ENCODE measurements at places on chromosomes 13 and 19.

DNA sequence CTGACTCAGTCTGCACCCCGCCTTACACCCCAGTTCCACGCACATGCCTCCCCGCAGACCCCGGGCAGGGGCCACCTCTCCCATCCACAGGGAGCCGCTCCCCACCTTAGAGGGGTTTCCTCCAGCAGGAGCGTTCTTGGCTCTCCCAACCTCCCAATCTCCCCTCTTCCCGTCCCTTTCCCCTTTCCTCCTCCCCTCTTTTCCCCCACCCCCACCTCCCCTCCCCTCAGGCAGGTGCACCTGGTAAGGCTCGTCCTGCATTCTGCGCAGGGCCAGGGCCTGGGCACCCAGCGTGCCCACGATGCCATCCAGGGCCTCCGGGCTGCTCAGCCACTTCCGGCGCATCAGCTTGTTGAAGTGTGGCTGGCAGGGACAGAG lies 27.3 kb downstream of the EXOC3L2 start:
- no peak for DNase-seq

- no peak for DNase-seq
Observed at GRCh38 chr13:98134901-98135300, 8.0 kb upstream of the FARP1 start.

DNA sequence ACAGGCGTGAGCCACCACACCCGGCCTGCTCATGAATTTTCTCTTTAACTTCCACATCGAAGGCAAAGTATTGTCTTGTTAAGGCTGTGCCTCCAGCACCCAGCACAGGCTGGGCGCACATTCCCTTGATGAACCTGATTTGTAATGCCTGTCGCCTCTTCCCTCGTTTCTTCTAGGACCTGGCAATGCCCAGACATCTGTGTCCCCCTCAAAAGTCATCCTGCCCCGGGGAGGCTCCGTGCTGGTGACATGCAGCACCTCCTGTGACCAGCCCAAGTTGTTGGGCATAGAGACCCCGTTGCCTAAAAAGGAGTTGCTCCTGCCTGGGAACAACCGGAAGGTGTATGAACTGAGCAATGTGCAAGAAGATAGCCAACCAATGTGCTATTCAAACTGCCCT lies 3.7 kb downstream of the ICAM1 start:
- DNase-seq: no peak

GRCh38 chr19:11639245-11639601 lies 41.9 kb downstream of the ZNF627 start:
- no peak for DNase-seq

DNA sequence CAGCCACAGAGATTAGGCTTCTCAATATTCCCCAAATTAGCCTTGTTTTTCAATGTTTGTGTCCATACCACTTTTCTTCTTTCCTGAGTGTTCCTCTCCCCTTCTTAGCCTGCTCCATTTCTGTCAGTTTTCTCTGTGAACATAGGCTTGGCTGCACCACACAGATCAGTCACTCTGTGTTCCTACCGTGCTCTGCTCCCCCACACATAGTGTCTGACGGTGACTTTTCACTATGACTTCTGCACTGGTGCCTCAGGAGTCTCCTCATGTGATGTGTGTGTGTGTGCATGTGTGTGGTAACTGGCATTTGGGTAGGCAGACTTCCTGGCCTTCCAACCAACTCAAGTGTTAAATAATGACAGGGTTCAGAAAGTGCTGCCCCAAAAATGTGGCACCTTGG lies 47.9 kb upstream of the MYCBP2 start:
- no peak for DNase-seq

DNA sequence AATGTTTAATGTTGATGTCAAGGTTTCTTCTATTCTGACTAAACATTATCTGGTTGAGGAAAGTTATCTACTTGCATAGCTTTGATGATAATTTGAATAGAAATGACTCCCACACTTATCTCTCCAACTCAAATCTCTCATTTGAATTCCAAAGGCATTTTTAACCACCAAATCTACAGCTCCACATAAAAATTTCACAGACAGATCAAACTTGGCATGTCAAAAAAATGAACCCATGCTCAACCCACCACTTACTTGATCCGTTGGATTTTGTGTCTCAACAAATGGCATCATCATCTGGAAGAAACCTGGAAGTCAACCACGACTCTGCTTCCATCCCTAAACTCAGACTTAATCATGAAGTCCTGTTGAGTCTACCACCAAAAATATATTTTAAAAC lies 1050.4 kb downstream of the EFNB2 start:
- no peak for DNase-seq

GRCh38 chr13:42574011-42574410 lies at the start of gene TNFSF11:
TSS of gene TNFSF11 (plus strand) at chr13:42574152. CDS start at chr13:42574304, 152 bp downstream.
- no peak for DNase-seq

DNA sequence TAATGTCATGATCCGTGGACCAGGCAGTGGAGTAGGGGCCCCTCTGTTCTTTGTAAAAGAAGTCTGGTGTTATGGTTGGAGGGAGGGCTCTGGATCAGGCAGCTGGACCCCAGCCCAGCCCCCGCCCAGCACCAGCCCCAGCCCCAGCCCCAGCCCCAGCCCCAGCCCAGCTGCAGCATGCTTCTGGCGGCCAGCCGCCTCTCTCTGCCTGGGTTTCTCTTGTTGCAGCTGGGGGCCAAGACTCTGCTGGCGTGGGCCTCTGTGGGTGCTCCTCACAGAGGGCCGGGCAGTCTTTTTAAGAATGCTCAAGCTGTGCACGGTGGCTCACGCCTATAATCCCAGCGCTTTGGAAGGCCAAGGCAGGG lies 17.9 kb downstream of the DOT1L start:
- no peak for DNase-seq

DNA sequence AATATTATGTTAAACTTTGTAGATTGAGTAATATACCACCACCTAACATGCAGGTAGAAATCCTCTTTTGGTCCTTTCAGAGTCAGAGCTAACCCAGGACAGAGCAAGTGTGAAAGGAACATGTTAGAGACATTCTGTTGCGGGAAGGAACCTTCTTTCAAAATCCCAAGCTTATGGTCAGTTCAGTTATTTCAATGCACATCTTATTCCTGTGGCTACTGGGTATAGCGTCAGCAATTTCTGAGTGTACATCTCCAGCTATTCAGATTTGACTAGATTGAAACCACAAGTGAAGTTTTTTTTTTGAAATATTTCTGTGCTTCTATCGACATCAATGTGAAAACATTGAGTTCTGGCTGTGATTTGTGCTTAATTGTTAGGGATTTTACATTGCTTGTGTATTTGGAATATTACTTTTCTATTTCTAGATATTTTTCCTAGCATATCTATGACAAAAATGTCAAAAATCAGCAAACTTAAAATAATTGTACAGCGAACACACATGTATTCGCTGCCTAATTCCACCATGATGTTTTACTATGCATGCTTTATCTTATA lies 165.3 kb downstream of the LMO7 start:
- no peak for DNase-seq

GRCh38 chr13:96822895-96823294 lies 171.4 kb downstream of the OXGR1 start:
- DNase-seq: no peak

GRCh38 chr13:96982672-96983071 lies 11.6 kb downstream of the OXGR1 start:
- DNase-seq: no peak

- DNase-seq: no peak
Observed at GRCh38 chr19:14325863-14326262, 55.4 kb upstream of the ADGRE5 start.

GRCh38 chr13:59368693-59369092 lies 795.0 kb downstream of the DIAPH3 start:
- DNase-seq: no peak

DNA sequence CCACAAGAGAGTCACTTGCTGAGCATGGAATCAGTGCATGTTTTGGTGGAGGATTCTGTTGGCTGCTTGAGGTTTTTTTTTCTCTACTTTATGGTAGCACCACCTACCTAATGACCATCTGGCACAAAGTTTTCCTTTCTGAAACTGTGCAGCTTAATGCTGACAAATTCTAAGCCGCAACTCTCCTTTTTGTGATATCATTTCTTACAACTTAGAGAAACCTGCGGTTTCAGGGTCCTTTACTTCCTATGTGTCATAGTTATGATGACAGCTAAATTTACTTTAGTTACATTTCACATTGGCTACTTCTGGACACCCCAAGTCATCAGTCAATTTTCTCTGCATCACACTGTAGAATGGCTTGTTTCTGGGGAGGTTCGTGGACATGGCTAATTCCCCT lies 115.4 kb upstream of the TMTC4 start:
- DNase-seq: no peak

GRCh38 chr19:48991873-48992580 lies 1.1 kb downstream of the GYS1 start:
- DNase-seq: peak; percentile 63

DNA sequence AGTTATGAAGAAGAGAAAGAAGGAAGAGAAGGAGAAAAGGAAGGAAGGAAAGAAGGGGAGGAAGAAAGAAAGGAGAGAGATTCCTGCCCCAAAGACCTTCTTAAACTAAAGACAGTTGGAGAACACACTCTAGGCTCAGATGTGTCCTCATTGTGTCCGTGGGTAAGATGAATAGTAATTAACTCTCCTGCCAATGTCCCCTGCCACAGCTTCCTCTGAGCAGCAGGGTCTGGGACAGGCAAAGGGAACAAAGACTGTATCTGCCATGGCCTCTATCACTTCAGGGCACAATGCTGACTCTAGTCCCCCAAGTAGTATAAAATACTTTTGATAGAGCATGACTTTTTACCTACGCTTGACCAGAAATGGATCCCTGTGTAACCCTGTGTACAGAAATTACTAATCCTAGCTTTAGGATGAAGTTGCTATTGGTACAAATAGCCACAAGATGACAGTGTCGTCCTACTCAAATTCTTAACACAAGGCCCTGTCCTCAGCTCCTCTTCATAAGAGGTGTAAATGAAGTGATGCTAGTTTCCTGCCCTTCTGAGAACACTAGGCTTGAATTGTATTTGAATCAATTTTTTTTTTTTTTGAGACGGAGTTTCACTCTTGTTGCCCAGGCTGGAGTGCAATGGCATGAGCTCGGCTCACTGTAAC lies 186.2 kb upstream of the GPR12 start:
- no peak for DNase-seq

DNA sequence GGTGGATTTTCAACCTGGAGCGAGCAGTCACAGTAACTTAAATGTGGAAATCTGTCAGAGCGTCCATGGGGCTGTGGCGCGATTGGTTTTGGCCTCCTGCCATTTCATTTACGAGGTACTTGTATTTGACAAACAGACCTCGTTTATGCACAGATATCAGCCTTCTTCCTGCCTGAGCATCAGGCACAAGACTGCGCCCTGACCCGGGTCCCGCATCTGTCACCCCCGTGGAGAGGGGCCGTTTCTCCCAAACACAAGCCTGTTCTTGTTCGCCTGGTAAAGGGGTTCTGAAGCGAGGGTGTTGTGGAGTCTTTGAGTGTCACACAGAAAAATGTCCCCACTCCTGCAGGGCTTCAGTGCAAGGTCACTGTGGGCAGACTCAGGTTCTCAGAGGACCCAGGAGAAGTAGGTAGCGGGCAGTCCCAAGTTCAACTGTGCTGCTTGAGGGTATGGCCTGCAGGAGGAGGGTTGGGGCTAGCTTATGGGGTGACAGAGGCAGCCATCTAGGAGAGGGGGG lies 202.3 kb downstream of the URI1 start:
- no peak for DNase-seq

DNA sequence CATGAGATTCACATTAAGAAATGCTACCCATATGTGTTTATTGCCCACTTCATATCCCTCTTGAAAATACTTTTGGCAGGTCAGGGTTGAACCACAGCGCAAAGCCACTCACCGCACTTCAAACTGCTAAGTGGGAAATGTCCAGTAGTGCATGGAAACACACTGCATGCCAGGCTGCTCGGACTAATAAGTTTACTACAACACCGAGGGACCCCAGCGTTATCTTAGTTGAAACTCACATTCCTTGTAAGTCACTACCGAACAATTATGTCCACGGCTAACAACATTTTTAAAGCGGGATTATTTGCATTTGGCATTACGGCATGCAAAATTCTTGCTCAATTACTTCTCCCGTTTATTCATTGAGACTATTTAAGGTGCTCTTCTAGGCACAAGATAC lies 4.0 kb downstream of the BRD4 start:
- no peak for DNase-seq

GRCh38 chr19:5484398-5485285 lies 29.4 kb downstream of the ZNRF4 start:
- DNase-seq: no peak

- DNase-seq: no peak
Observed at GRCh38 chr19:35351411-35352176, 3.9 kb downstream of the FFAR1 start.

DNA sequence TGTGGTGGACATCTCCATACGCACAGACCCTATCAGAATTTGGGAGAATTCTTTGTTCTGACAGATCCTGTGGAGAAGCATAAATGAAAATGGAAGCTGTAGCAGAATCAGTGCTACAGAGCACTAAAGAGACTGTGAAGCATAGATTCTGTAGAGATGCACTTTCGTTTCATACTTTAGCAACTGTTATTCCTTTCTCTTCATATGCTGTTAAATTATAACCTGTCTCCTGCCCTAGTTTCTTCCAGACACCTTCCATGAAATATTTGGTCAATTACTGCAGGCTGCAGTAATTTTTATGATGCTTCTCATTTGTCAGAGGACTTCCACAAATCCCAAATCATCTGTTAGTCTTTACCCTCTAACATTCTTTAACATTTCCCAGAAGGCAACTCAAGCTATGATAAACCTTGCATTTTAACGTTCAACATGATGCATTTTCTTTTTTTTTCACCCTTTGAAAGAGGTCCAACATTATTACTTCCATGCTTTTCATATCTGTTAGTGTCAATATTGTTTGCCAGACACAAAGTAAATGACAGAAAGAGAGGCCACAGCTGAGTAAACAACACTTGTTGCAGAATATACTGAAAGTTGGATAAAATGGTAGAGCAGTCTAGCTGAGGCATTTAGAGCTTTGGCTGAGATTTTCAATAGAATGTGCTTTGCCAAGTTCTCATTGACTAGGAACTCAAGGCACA lies 412.7 kb downstream of the LMO7 start:
- DNase-seq: no peak

GRCh38 chr19:19542507-19542906 lies 4.4 kb downstream of the CILP2 start:
- DNase-seq: no peak

DNA sequence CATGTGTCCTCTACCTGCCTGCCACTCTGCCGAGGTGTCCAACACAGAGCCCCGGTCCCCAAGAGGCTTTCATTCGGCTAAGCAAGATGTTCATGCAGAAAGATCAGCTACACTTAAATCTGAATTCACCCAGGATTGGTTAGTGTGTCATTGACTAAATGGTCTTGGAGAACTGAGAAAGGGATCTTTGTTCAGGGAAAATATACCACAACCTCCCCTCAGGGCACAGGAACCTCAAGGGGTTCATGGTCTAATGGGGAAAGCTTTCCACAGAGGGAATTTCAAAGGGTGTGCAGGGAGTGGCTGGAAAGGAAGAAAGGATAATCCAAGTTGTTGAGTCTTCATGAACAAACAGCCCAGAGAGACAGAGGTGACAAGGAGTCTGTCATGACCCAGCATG lies 14.4 kb upstream of the POP4 start:
- no peak for DNase-seq
